DMS 273 treated with DMSO at 0.1 percent for 48 hours (cell line): ENCODE measurements at places on chromosomes 2 and 18.

DNA sequence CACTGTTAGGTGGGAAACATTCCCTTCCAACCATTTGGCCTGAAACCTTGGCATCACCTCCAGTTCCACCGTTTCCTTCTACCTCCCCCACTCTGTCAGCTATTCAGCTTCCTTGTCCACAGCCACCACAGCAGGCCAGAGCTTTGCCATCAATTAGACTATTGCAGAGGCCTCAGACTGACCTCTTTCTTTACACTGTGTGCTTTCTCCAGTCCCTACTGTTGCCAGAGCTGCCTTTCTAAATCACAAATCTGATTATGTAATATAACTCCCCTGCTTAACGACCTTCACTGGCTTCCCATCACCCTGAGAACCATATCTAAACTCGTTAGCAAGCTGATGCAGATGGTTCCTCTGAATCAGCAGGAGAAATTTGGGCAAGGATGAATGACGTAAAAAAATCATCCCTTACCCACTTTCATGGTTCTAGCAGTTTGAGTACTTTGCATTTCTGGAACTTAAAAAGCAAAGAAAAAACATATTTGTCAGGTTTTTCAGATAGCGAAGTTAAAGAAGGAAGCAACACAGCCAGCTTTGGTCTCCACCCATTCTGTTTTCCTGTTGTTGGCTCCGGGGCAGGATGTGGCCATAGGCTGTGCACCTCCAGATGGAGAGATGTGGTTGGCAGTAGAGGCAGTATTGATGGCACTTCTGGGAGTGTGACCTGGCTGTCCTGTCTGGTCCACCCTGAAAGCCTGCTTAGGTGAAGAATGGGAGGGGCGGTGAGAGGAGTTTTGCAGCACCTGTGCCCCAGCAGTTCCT, 422.1 kb downstream of the PARD3B start:
- no peak for DNase-seq

GRCh38 chr18:3281456-3282400, 19.8 kb downstream of the MYL12B start:
- DNase-seq, result peak; percentile 51

- DNase-seq, result no peak
These were observed 257.7 kb downstream of the CDCA7 start for GRCh38 chr2:173612354-173612753.

GRCh38 chr2:146027156-146027555, 1507.2 kb upstream of the ZEB2 start:
- DNase-seq, result no peak

DNA sequence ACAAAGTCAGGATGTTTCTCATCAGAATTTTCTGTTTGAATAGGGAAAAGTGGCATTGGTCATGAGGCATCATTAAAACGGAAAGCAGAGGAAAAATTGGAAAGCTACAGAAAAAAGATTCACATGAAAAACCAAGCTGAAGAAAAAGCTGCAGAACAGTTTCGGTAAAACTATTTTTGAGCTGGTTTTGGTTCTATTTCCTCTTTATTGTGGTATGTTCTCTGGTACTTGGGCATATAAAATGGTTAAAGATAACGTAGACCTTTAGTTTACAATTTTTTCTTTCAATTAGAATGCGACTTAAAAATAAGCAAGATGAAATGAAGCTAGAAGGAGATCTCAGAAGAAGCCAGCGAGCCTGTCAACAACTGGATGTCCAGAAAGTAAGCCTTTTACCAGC, 7.6 kb downstream of the GPATCH11 start:
- no peak for DNase-seq

- DNase-seq, result no peak
These were observed 311.1 kb upstream of the RAB12 start for GRCh38 chr18:8298186-8298585.

DNA sequence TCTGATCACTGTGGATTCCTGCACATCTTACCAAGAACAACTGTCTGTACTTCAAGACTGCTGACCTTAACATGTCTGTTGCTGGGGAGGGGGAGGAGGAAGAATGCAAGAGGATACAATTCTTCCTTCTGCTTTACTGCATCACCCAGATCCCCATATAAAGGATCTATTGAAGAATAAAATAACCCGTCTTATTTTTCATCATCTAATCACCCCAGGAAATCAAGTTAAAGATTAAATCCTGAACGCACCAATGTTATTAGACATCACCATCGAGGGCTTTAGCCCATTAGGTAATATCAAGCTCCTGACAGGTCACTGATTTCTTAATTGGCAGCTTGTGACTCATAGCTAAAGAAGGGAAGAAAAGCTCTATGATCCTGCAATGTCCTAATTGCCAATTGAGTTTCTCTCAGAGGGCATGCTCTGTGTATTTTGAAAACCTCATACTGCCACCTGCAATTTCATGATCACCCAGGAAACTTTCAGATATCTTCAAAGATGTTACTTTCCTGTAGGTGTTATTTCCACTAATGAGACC, 75.4 kb upstream of the KCNE4 start:
- DNase-seq, result no peak

GRCh38 chr2:53697092-53697491, 70.5 kb upstream of the CHAC2 start:
- DNase-seq, result no peak

DNA sequence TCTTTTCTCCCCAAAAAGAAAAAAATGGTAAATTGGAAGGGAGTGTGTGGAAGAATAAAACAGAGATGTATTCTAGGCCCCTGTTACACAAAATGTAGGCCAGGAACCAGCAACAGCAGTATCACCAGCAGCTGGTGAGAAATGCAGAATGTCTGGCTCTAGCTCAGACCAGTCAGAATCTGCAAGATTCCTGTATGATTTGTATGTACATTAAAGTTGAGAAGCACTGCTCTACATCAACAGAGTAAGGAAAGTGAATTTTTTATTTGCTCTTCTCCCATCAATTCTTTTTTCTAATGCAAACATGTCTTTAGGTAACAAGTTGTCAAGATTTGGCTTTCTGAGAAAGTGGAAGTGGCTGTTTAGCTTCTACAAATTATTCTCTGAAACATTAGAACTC, 235.4 kb upstream of the FANCL start:
- no peak for DNase-seq

DNA sequence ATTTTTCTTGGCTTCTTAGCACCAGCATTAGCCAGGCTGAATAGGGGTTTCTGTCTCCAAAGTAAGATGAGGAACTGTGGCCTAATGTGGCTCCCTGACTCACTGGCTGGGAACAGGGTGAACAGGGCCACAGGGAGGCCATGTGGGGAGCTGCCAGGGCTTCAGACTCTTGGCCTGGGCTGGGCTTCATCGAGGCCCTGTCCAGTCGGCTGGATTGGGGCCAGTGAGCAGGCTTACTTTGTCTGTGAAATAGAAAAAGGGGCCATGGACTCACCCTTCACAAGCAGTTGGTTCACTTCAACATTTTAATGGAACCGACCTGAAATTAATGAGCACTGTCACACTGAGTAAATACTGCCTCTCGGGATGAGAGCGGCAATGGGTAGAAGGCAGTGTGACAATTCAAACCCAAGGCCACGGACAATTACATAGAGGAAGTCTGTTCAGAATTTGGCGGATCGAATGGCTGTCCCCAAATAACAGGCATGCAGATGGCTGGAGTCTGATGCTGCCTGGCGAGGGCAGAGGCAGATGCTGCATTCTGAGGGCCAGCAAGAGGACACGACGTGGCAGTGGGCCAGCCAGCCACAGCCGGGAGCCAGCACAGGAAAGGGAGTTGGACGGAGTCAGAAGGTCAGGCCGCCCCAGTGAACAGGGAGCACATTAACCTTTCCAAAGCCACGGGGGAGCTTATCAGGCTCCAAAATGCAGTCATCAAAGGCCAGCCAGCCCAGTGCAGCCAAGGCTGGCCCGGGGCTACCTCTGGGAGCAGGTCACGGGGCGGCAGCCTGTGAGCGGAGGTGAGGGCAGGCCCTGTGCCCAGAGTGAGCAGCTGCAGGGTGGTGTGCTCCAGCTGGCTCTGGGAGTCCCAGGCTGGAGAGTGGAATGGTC, 146.6 kb upstream of the REV1 start:
- DNase-seq, result peak; percentile 66

DNA sequence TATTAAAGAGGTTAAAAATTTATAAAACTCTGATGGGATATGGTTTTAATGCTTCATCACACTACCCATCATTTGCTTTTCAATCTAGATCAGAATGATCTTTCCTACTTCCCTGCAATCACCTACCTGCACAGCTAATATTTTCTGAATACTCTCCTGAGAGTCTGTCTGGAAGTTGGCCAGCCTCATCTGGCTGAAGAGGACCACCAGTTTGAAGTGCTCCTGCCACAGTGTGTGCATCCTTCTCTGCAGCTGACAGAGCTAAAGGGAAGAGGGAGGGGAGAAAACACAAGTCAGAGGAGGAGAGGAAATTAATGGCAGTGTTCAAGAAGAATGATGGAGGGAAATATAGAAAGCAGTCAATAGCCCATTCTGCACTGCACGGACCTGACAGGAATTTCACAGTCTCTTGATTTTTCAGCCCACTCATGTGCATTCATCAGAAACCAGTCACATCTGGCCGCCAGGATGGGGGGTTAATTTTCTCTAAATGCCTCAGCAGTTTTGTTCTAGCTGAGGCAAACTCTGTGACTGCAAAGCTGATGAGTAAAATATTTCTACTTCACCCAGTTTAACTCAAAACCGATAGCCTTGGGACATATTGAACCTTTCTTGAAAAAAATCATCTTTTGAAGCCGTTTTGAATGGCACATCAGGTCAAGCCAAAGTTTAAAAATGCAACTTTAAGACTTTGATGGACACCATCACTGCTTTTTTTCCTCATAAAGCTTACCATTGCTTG, 201.8 kb upstream of the KLHL14 start:
- no peak for DNase-seq

- DNase-seq, result no peak
These were observed 58.5 kb downstream of the PTRHD1 start for GRCh38 chr2:24734741-24735140.

DNA sequence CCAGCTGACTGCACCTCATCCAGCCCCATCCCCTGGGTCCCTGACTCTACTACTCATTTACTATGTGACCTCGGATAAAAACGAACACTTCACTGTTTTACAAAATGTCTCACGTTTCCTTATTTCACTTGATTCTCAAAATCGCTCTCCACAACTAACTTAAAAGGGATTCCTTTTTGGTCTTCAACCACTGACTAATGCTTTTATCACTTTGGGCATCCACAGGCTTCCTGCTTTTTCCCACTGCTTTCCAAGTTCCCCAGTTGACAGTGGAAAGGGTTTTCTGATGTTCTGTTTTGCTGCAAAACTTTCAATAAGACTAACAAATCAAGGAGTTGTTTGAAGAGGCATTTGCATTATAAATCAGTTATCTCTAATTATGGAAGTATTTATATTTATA, 24.1 kb downstream of the EIF2AK3 start:
- no peak for DNase-seq

GRCh38 chr2:197782126-197782525, 3.0 kb downstream of the BOLL start:
- no peak for DNase-seq

DNA sequence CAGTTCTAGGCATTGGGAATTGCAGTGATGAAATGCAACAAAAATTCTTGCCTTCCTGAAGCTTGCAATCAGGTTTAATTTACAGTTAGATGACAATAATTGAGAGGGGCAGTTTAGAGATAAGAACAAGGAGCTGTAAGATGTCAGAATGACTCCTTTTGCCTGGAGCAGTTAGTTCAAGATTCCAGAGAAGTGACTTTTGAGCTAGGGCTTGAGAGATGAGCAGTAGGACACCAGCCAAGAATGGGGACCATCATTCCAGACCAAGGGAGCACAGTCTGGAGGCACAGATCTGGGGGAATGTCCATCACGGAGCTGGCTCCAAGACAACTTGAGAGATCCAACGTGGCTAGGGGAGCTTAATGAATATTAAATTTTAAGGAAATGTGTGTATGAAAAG, 26.8 kb downstream of the CACNB4 start:
- DNase-seq, result no peak

GRCh38 chr2:67846370-67847070, 216.3 kb downstream of the C1D start:
- DNase-seq, result peak; percentile 92

DNA sequence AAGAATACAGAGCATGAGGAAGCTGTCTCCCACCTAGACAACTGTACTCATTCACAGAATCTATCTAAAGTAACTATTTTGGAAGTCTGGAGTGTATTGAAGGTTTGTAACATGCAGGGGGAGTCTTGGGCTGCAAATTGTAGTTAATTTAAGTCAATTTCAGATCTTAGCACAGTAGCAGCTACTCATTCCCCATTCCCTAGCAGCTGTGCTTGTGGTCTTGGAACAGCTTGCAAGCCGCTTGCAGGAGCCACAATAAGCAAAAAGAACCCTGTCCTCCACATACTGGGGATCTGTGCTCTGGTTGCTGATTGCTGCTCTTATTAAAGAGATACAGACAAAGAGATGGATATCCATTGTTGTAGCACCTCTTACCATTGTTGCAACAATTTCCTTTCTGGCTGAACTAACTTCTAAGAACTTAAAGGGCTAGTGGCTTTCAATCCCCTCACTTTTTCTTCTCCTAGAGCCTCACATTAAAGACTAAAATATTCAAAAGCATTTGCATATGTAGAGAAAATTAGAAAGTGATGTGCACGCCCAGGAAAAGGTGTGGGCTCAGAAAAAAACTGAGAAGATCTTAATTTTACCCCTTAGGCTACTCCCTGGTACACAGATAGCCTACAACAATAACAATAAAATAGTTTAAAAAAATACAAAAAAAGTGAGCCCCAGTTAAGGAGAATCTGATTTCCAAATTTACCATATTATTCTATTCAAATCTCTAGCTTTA, 1775.1 kb upstream of the PIK3C3 start:
- DNase-seq, result peak; percentile 5

- DNase-seq, result no peak
These were observed 31.6 kb downstream of the B3GNT2 start for GRCh38 chr2:62227386-62228075.
